ENCODE measurements at places on chromosomes 2 and 18. TPM values are rescaled to one million over a fixed set of nuclear protein-coding genes. Genes with fewer than 3 reads are reported as not detected.

DNA sequence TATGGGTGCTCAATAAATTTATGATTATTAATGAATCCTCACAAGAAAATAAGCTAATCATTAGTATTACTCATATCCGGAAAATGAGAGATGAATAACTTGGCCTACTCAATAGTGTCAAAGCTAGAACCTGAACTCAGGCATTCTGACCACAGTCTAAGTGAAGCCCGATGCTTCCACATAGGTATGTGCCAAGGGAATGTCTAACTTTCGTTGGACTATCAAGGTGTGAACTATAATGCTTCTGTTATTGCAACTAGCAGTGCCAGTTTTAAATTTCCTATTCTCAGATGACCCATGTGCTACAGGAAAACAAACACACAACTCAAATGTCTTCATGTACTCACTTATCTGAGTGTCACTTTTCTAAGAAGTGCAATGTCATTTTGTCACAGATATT lies 1.8 kb downstream of the BARD1 start:
- DNase-seq = no peak

- no peak for DNase-seq
Measured at GRCh38 chr18:78790960-78791359, 188.7 kb upstream of the SALL3 start.

Gene TMEM163
- total RNA-seq = 2.2 TPM

Gene SH2D6
- 0.13 TPM for total RNA-seq

Gene MC5R
- total RNA-seq = not detected

Gene CYP26B1
- 0.78 TPM for total RNA-seq

DNA sequence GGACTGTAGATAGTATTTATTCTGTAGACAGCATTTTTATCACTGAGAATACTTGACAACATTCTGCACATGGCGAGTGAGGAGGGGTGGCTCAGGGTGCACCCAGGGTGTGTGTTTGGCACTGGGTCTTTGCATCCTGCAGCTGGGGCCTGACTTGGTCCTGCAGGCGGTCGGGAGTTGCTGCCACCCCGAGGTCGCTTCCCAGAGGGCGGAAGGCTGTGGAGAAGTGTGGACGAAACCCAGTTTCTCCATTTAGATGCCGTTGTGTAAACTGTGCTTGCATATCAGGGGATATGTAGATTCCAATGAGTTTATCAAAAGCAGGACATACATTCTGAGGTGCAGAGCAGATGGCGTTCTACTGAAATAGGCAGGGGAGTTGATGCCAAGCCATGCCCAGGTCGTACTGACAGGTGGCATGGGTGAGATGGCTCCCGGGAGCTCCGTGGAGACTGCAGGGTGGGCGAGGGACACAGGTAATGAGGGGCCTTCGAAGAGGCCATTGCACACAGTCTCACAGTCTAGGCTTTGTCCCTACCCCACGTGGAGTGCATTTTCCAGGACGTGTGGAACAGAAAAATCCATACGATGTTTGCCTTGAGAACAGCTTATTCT lies 74.5 kb downstream of the RTP5 start:
- no peak for DNase-seq

DNA sequence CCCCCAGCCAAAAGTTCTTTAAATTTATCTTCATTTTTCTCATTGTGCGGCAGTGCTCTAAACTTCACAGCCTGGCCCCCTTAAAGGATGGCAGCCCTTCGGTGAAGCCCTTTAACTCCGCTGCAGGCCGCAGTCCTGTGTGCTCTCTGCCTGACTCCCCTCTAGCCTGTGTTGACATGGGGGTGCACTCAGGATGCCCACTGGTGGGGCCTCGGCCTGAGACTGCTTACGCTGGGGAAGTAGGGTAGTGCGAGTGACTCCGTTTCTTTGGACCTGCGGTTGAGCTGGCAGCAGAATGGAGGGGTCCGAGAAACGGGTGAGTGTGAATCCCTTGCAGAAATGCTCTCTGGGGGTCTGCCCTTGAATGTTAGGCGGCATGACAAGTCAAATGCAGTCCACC lies 5.6 kb downstream of the RAB12 start:
- no peak for DNase-seq

GRCh38 chr2:209790066-209790728 lies 18.6 kb downstream of the UNC80 start:
- DNase-seq = no peak

DNA sequence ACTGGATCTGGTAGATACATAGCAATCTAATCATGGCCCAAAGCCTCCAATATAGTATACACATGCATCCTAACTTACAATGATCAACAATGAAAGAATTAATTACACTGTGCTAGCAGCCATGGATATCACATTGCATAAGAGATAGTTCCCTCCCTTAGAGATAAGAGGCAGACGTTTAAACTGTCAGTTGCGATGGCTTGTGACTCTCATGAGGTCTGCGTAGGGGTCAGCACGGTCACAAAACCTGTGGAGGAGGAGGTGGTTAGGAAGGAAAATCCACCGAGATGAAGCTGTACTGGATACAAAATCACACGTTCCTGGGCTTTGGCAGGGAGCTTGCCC lies 800 bp upstream of the RALB start:
- DNase-seq = no peak

GRCh38 chr2:84055816-84056215 lies 403.3 kb downstream of the SUCLG1 start:
- no peak for DNase-seq

DNA sequence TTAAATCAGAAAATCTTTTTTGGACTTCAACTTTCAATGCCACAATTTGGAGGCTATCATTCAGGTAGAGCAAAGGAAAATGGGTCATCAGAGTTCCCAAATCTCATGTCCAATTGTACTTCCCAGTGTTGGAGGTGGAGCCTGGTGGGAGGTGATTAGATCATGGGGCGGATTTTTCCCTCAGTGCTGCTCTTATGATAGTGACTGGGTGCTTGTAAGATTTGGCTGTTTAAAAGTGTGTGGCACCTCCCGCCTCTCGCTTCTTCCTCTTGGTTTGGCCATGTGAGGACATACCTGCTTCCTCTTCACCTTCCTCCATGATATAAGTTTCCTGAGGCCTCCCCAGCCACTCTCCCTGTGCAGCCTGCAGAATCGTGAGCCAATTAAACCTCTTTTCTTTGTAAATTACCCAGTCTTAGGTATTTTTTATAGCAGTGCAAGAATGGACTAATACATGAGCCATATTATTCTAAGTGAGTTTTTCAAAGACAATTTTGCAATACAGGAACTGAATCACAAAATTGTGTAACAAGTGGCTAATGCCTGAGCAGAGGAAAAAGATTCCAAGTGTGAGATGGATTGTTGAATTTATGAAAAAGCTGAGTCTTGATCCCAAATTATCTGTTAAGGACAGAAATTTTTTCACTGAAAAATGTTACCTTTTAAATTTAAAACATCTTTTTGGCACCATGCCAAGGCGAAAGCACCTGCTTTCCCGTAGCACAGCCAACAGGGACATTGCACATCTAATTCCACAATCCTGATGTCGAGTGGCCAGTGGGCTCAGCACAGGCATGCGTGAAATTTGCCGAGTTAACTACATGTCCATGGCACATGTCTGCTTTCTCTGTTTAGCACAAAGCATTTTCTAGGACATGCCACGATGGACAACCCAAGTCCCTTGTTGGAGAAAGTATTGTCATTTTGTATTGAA lies 150.9 kb downstream of the COL6A3 start:
- DNase-seq = no peak

Gene POTEJ
- total RNA-seq = 0.07 TPM

Gene TRIM43
- not detected for total RNA-seq

Gene NEDD4L
- total RNA-seq = 21.1 TPM

Gene GLI2
- not detected for total RNA-seq

- peak; percentile 83 for DNase-seq
Measured at GRCh38 chr2:101063352-101064124, 61.4 kb downstream of the RPL31 start.

DNA sequence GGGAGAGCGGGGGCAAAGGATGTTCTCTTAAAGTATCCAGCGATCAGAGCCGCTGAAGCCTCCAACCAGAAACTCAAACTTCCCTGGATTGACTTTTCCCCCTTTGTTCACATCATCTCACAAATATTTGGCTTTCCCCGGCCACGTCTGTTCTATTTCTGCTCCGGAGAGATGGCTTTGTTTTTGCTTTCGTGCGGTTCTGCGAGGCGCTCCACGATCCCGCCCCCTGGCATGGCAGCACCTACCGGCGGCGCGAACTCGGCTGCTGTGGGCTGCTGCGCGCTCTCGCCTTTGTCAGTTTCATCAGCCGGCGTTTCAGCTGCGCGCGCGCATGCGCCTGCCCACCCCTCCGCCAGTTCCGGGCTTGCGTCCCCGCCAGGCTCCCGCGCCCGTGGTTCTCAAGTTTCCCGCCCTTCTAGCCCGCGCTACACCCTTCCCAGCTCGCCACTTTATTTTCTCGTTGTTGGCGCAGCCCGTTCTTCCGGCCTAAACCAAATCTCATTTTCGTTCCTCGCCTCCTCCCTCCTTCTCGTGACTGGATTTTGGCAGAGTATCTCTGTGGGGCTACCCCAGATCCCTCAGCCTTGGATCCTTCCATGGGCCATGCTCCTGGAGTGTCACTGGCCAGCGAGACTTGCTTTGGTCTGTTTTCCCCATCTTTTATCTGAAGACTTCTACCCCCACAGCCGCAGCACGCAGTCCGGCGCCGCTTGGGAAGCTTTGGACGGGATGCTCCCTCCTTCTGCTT lies 98.0 kb downstream of the INSIG2 start:
- peak; percentile 53 for DNase-seq

GRCh38 chr18:13003466-13003896 lies 12.3 kb downstream of the CEP192 start:
- DNase-seq = peak; percentile 32

- no peak for DNase-seq
Measured at GRCh38 chr18:6785001-6785400, 55.5 kb downstream of the ARHGAP28 start.

DNA sequence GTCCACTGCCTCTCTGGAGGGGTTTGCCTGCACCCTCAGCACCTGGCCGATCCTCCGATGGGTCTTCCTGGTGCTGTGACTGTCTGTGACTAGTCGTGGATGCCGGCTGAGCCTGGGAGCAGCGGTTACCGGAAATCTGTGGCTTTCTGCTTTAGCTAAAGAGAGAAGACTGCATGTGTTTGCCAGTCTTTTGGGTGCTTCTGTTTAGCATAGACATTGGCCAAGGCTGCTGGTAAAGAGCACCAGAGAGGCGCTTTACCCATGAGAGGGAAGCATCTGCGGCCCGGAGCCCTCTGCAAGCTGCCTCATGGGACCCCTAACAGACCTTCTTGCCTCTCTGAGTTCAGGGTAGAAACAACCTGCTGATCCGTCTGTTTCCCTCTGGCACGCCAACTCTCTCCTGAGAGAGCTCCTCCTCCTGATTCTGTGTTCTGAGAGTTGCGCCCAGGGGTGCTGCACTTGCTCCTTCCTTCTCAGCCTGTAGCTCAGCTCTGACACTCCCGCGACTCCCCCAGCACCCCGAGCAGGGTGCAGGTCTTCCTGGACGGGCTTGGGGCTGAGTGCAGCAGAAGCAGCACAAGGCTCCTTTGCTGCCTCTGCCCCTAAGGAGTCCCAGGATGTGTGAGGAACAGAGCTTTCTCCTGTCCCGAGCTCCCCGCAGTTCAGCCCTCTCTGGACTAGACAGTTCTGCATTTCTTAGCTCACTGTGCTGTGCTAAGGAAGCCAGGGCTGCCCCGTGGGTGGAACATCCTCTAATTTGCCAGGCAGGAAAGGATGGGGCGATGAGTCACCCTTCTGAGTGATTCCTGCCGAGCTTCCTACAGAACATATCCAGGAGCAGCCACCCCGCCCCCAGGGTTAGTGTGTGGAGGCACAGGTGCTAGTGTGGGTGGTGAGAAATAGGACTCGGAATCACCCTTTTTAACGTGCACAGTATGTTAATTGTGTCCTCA lies 203.2 kb downstream of the SH3RF3 start:
- peak; percentile 59 for DNase-seq

Gene MDH1B
- total RNA-seq = 0.35 TPM

GRCh38 chr18:38646296-38646695 lies 1080.7 kb upstream of the CELF4 start:
- DNase-seq = no peak

- DNase-seq = no peak
Measured at GRCh38 chr2:8277921-8278571, 403.8 kb upstream of the ID2 start.

GRCh38 chr18:44893045-44893706 lies 212.5 kb downstream of the SETBP1 start:
- DNase-seq = no peak

DNA sequence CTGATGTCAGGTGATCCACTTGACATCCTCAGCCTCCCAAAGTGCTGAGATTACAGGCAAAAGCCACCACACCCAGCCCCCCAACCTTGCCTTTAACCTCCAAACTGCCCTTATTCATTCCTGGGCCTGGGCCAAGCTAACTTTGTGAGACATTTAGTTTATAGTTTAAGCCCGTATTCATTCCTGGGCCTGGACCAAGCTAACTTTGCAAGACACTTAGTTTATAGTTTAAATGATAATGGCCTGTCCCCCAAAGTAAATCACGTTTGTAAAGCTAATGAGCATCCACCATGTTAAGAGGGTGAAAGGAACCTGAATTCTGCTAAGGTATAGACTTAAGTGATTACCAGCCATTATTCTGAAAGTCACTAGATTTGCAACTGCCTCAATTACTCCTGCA lies 68.7 kb downstream of the NEURL3 start:
- no peak for DNase-seq

Gene SPHKAP
- total RNA-seq = not detected

- DNase-seq = no peak
Measured at GRCh38 chr2:108918156-108918874, 70.7 kb downstream of the EDAR start.

GRCh38 chr2:216692636-216693413 lies 2.5 kb downstream of the IGFBP5 start:
- DNase-seq = no peak

DNA sequence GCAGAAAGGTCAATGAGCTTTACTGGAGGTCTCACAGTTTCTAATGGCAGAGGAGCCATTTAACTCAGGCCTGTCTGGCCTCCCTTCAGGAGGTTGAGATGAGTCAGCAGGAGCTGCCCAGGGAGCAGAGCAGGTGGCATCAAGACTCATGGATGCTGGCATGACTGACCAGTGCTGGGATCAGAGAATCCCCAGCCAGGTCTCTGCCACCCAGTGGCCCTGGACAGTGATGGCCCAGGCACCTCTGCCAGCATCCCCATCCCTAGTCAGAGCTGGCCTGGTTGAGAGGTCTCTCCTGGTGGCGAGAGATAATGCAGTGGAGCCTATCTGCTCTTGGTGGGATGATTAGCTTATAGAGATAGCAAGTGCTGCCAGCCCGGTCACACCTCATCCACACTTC lies 43.1 kb downstream of the GYPC start:
- DNase-seq = no peak

DNA sequence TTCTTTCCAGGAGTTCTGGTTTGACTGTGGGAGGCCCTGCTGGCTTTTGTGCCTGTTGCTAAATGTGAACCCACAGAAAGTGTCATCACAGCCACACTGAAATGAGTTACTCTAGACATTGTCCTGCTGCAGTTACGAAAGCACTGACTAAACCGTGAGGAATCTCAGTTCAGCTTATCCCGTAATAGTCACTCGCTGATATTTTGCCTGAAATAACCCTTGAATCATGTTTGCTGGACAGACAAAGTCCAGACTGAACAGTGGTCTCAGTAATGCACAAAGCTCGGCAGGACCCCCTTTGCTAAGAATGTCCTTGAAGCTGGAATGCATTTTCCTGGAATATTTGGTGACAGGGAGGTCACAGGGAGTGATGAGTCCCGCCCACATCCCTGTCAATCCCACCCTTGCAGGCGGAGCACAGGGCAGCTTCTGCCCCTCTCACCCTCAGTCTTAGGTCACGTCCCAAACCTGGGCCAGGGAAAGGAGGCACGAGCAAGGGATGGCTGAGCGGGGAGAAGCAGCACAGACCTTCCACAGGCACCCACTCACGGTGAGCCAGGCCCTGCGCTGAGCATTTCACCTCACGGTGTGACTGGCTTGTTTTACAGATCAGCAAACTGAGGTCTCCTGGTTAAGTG lies 53.4 kb downstream of the ADI1 start:
- DNase-seq = no peak

GRCh38 chr18:38520786-38521185 lies 955.2 kb upstream of the CELF4 start:
- DNase-seq = no peak
